G401 (cell line): ENCODE measurements at places on chromosomes 4 and X.

DNA sequence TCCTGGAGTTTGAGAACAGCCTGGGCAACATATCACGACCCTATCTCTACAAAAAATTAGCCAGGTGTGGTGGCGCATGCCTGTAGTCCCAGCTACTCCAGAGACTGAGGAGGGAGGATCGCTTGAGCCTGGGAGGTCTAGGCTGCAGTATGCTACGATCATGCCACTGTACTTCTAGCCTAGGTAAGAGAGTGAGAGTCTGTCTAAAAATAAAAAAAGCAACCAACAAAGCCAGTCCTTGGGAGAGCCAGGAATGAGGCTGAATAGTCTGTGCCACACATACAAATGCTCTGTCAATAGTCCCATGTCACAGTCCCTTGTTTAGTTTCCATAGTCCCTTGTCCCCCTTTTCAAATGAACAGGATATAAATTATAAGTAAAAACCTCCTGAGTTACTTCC is 19.3 kb upstream of the PRSS48 start:
- DNase-seq = no peak

DNA sequence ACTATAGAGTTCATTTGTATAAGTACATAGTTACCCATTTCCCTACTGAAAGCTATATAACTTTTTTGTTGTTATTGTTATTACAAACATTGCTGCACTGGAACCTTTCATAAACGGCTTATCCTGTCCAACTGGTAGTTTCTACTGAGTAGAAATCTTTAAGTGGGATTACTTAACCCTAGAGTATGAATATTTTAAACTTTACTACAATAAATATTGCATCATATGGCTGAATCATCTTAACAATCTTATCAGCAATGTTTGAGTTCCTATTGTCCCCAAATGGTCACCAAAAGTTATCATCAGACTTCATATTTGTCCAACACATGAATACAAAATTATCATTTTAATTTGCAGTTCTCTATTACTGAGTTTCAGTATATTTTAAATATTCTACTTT is 40.5 kb downstream of the LCORL start:
- DNase-seq = no peak

DNA sequence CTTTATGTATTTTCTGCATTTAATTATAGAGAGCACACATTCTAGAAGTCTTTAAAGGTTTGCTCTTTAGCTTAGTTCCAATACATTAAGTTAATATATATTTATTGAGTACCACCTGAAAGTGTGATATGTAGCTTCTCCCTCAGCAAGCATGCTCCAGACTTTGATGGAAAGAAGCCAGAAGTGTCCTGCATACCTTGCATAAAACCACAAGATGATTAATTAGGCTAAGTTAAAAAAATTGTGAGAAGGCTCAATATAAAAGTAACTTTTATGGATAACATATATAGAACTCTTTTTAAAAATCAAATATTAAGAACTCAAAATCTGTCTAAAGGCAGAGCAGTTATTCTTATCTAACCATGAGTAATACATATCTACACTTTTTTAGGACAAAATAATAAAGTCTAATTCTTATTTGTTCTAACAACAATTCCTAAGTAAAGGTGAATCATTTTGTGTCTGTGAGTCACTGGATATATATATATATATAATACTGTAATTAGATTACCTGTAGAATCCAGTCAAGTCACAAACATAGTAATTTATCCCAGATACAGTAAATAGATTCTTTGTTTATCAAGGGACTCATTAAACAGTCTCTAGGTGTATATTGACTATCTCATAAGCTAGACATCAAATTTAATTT is 51.2 kb downstream of the INTS12 start:
- DNase-seq = no peak

DNA sequence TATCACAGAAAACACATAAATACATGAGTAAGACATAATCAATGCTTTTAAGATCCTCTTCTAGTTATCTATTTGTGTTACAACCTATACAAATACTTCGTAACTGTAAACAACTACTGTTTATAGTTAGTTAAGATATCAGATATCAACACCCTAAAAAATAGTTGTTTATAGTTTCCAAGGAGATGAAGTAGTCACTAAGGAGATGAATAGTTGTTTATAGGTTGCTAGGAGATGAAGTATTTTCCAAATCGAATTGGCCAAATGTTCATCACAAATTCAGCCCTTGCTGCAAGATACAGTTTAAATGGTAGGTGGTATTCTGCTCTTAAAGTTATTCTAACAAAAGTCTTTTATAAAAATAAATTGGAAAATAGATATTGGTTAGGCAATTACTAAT is 618.2 kb upstream of the PCDH10 start:
- DNase-seq = no peak

GRCh38 chr4:123405267-123405865 is 8.8 kb downstream of the SPRY1 start:
- DNase-seq = no peak

- no peak for DNase-seq
Observed at GRCh38 chrX:152445926-152446325, 5.2 kb downstream of the GABRA3 start.

- no peak for DNase-seq
Observed at GRCh38 chr4:10108391-10108790, 8.2 kb downstream of the WDR1 start.

- no peak for DNase-seq
Observed at GRCh38 chrX:139945075-139945474, 12.2 kb upstream of the ATP11C start.

GRCh38 chrX:153423652-153424051 is 12.4 kb downstream of the ZFP92 start:
- DNase-seq = no peak

- no peak for DNase-seq
Observed at GRCh38 chr4:147674073-147674472, 9.9 kb downstream of the PRMT9 start.

GRCh38 chr4:25654971-25655963 is at the start of gene SLC34A2:
SLC34A2 (plus strand) TSS chr4:25655851; CDS start chr4:25662501, 6,650 bp downstream.
- peak; percentile 15 for DNase-seq

GRCh38 chr4:138869631-138870030 is 145.9 kb upstream of the NOCT start:
- DNase-seq = peak; percentile 78

DNA sequence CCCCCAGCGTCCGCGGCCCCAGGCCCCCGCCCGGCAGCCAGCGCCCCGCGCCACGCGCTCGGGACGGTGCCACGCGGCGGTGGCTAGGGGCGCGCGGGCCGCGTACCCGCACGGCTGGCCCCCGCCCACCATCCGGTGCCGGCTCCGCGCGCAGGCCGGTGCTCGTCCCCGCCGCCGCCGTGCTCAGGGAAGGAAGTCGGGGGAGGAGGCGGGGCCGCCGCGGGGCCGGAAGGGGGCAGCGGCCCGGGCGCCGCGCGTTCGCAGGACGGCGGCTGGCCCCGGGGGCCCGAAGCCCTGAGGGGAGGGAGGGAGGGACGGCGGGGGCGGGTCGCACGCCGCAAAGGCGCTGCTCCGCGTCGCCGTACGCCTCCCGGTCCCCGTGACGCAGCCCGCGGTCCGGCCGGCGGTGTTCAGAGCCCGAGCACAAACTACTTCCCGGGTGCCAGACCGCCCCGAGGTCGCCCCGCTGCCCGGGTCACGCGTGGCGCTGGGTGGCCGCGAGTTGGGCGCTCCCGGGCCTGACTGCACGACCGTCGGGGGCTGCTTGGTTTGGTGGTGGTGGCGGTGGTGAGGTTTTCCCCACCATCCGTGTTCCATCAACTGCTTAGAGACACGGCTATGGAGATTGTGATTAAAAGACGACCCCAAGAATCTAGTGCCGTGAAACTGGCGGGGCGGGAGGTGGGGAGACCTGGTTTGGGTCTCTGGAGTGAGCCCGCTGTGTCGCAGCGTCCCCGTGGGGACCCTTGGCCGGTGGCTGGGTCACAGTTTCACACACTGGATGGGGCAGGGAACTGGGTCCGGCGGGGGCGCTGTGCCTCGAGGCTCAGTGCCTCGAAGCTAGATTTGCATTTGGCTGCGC is at the start of gene DCTD:
Gene DCTD (minus strand): TSS at position 205 of the 862 bp plus-strand sequence. CDS start 1,818 bp downstream, outside the sequence.
- DNase-seq = peak; percentile 75

GRCh38 chr4:176653401-176654220 is 139.1 kb downstream of the VEGFC start:
- DNase-seq = no peak

GRCh38 chr4:151908201-151908600 is 147.4 kb upstream of the GATB start:
- DNase-seq = no peak

DNA sequence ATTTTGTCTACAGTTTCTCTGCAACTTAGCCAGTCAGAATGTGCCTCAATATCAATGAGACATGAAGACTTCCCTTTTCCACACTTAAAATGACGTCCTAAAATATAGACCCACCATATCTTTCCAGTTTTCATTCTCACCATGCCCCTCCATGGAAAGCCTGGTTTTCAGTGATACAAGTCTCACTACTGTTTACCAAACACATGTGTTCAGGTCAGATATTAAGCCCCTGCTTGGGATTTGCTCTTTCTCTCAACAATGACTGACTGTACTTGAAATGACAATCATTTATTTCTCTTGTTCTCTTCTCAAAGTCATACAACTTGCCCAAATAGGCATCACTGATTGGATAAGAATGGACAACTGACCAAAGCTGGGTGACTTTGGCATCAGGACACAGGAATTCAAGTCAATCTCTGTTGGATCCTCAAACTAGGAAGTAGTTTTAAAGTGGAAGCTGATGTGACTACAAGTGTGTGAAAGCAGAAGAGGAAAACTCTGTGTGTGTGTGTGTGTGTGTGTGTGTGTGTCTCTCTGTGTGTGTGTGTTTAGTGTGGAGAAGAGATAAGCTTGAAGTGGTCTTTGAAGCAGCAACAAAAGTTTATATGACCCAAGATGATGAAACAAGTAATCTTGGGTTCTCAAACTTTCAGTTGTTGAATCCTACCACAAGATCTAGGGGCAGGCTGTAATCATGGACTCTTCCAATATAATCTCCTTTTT is 217.4 kb upstream of the FGF13 start:
- DNase-seq = no peak

- no peak for DNase-seq
Observed at GRCh38 chrX:6738518-6739470, 203.9 kb upstream of the VCX3A start.

DNA sequence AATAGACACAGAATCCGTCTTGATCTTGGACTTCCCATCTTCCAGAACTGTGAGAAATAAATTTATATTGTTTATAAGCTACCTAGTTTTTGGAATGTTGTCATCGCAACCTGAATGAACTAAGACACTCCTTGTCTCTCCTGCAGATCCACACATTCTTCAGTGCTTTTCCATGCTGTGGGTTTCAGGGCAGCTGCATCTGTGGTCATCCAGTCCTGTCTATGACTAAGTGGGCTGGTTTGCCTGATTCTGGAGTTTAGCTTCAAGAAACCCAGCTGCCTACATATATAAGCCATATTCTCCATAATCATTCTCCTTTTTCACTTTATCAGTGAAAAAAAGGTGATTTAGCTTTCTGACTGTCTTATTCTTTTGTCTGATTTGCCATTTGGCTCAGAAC is 170.3 kb upstream of the KIT start:
- no peak for DNase-seq

- DNase-seq = no peak
Observed at GRCh38 chr4:16104520-16104919, 20.7 kb upstream of the PROM1 start.

GRCh38 chr4:57265831-57266582 is 155.8 kb upstream of the IGFBP7 start:
- no peak for DNase-seq

GRCh38 chr4:171674781-171675180 is 138.4 kb upstream of the GALNTL6 start:
- no peak for DNase-seq

GRCh38 chrX:154714925-154715324 is 36.0 kb downstream of the GAB3 start:
- DNase-seq = peak; percentile 57

DNA sequence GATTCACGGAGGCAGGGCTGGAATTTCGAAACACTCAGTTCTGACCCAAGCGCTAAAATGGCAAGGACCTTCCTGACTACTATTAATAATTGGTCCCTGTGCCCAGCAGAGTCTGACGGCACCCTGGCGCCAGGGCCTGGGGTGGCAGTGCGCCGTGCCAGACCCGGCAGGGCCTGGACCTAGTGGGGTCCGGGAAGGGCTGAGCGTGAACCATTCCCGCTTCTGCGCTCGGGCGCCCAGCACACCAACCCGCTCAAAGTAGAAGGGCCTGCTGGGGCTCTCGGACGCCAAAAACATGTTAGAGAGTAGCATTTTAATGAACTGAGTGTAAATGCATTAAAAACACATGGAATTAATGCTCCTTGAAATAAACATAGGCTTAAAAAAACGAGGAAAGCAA is 346.7 kb upstream of the SFRP2 start:
- DNase-seq = no peak

DNA sequence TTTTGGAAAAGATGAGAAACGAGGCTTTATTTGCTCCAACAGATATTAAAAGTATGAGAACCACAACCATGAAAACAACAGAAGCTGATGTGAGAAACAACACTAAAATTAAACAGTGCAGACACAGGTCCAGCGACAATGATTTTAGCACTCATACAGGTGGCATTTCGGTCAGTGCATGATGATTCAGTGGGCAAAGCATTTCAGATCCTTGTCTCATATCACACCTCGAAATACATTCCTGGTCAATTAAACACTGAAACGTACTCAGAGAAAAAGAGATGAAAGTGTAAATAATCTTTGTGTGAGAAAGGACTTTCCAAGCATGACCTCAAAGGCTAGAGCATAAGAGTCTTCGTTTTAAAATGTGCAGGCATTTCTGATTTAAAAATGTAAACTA is 85.2 kb downstream of the ACOX3 start:
- no peak for DNase-seq
